ENCODE measurements at places on chromosomes 2 and 18.

DNA sequence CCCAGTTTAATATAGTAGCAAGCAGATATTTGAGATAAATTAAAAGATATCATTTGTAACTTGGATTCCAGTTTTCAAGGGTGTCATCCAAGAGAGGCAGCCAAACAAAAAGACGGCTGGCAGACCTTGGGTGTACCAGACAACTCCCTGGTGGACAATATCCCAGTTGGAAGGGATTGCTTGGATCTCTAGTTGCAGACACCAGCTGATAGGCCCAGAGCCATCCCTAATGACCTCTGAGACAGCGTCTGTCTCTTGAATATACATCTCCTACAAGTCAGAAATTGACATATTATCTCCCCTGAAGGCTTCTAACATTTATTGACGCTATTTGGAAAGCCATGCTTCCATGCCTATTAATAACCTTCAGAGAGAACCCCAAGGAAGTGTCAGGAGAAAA, 67.7 kb downstream of the ACVR1 start:
- no peak for DNase-seq

DNA sequence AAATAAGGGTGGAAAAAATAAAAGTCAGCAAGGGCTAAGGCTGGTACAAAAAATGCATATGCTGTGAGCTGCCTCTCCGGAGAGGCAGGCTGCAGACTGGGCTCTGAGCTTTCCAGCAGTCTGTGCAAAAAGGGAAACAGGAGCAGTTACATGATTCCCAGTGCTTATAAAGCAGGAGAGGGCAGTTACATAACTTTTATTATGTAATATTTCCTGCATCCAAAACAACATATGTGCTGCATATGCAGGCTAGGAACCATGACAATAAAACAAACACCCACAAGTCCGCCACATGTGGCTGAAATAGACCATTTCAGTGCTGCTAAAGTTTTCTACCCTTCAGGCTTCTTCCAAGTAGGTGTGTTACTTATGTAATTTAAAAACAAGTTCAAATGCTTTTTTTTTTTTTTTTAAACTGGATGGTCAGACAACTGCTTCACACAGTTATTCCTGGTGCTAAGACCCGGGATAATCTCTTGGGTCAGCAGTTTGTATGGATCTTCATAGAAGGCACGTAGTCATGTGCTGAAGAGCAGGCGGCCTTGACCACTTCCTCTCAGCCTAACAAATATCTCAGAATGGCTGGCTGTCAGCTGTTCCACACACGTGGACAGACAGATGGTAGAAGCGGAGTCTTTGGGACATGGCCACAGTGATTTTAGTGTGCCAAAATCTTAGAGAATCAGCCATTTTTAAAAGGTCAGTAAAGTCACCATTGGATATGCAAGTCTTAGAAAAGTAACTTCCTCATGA, 43.5 kb downstream of the ARMC9 start:
- DNase-seq: no peak

DNA sequence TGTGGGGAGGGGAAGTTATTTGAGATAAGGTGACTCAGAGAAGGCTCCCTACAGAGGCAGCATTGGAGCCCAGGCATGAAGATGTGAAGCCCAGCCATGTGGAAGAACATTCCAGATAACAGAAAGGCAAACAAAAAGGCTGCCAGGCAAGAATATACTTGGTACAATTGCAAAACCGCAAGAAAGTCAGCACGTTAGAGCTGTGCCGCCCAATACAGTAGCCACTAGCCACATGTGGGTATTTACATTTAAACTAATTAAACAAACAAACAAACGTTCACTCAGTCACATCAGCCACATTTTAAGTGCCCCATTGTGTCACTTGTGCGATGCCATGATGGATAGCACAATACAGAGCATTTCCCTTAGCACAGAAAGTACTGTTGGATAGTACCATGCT, 179.6 kb downstream of the SATB2 start:
- no peak for DNase-seq

DNA sequence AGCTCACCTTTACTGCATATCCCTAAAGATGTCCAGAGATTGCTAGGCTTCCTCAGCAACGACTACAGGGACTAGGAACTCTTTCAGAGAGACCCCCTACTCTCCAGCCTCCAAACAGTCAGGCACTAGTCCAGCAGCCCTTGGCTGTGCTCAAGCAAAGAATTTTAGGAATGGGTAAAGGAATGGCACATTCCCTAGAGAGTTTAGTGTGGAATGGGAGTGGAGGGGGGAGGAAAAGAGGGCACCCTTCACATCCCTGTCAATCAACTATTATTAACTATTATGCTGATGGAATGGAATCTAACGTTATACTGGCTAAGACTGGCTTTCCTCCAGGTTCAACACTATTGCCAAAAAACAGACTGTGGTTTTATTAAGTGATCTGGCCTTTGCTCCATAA, 64.8 kb downstream of the IKZF2 start:
- no peak for DNase-seq

- no peak for DNase-seq
These were observed 17.5 kb downstream of the SFTPB start for GRCh38 chr2:85650456-85650855.

GRCh38 chr2:55338268-55338667, 69.2 kb upstream of the MTIF2 start:
- no peak for DNase-seq

DNA sequence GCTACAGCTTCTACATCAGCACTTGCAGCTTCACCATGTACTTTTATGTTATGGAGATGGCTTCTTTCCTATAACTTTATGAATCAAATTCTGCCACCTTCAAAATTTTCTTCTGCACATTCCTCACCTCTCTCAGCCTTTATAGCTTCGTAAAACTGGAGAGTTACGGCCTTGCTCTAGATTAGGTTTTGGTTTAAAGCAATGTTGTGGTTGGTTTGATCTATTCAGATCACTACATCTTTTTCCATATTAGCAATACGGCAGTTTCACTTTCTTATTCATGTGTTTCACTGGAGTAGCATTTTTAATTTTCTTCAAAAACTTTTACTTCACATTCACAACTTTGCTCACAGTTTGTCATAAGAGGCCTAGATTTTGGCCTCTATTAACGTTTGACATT, 242.9 kb upstream of the GYPC start:
- no peak for DNase-seq

GRCh38 chr2:235521844-235522243, 28.0 kb downstream of the AGAP1 start:
- no peak for DNase-seq

DNA sequence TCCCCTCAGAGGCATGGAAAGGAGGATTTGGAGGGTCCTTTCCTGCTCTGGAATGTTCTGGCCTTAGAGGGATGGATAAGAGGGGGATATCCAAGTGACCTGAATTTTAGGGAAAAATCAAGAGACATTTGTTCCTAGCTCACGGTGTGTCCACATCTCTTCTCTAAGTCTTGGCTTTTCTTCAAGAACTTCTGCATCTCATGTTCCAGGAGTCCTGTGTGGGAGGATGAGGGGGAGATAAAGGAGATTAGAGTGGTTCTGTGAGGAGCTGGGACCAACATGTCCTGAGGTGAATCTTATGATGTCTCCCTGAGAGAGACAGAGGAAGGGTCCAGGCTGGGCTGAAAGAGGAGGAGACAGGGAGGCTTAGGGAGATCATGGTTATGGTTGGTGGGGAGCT, 11.7 kb downstream of the EMX1 start:
- DNase-seq: no peak

DNA sequence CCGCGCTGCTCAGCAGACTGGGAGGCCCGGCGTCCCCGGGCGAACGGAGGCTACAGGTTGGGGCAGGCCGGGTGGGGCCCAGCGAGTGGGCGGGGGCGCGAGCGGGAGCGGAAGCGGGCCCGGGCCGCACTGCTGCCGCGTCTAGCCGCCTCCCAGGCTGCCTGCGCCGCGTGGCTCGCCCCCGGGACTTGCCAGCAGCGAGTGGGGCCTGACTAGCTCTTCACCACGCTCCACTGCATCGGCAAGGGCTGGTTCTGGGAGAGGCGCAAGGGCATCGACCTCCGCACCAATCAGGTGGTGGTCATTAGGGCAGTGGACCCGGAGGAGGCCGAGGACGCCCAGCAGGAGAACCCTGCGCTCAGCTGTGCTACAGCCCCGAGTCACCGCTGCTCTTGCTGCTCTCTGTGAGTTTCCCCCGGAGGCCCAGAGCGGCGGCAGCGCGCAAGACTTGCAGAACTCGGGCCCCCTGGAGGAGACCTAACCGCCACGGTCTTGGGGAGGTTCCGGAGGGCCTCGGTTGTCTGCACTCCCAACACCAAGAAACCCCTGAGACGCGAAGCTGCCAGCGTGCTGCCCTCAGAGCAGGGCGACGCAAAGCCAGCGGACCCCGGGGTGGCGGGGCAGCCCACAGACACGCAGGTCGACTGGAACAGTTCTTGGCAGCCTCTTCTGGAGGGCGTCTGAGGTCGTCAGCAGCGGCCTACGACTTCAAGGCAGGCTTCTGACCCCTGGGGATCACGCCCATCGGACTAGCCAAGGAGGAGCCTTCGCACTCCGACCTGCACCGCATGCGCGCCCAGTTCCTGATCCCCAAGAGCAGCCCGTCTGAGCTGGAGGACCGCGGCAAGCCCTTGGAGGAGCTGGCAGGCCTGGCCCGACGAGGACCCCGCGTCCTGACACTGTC, 27.2 kb upstream of the PTPN2 start:
- DNase-seq: peak; percentile 38

GRCh38 chr2:168315331-168316072, 68.1 kb upstream of the STK39 start:
- no peak for DNase-seq

- DNase-seq: no peak
These were observed 3.2 kb upstream of the REG3A start for GRCh38 chr2:79162801-79163200.

DNA sequence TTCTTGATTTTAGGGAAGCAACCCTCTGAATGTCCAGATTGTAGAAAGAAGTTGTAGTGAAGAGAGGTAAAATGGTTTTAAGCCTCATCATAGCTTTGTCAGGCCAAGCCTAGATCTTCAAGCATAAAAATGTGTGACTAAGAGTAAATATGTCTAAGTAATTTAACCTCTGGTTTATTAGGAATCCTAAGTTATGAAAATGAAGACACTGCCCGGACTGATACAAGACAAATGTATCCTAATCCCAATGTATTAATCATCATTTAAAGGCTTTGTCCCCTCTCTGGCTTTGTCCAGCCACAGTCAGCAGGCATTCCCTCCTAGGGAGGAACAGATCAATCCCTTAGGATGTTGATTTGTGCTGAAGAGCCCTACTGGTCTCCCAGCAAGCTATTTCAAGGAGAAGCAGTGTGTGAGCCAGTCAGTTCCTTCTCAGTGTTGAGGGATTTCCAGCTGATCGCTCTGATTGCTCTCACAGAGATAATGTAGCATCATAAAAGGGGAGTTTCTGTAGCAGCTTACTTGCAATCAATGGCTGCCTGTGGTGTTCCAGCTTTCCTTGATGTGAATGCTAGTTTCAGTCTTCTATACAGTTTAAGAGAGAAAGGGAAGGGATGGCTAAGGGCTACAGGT, 796.1 kb downstream of the EPHA4 start:
- no peak for DNase-seq

DNA sequence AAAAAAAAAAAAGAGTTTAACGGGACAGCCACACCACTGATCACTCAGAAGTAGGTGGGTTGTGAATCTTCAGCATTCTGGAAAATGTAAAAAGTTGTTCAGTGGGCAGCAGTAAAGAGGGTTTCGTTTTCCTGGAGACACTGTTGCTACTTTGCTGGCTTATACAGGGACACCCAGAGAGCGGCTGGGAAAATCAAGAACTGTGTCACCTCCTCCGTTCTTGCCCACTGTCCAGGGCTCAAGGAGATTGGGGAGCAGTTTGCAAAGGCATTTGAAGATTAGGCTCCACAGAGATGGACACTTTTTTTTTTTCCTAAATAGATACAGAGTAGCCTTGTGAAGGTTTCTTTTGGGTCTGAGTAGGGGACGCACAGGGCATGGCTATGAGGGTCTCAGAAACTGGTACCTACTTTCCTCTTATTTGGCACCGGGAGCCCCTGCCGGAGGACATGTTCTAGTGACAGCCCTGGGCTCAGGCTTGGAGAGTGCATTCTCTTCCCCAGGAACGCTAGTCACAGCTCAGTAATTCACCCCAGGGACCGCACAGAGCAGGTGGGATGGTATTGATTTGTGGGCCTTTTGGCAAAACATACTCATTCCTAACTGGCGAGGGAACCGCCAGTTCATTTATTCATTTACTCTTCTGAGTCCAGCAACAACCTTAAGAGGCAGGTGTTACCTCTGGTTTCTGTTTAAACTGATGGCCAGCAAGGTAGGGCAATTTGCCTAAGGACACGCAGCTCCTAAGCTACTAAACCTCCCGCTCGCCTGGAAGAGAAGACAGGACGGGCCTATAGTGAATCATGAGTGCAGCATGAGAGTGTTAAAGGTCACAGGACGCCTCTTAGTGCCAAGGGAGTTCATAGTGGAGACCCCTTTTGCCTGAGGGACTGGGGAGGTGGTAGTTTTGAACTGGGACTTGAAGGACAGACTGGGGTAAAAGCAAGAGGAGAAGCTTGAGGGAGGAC, 53.1 kb downstream of the HPCAL1 start:
- no peak for DNase-seq

- no peak for DNase-seq
These were observed 25.5 kb downstream of the CCDC141 start for GRCh38 chr2:179024445-179024844.

DNA sequence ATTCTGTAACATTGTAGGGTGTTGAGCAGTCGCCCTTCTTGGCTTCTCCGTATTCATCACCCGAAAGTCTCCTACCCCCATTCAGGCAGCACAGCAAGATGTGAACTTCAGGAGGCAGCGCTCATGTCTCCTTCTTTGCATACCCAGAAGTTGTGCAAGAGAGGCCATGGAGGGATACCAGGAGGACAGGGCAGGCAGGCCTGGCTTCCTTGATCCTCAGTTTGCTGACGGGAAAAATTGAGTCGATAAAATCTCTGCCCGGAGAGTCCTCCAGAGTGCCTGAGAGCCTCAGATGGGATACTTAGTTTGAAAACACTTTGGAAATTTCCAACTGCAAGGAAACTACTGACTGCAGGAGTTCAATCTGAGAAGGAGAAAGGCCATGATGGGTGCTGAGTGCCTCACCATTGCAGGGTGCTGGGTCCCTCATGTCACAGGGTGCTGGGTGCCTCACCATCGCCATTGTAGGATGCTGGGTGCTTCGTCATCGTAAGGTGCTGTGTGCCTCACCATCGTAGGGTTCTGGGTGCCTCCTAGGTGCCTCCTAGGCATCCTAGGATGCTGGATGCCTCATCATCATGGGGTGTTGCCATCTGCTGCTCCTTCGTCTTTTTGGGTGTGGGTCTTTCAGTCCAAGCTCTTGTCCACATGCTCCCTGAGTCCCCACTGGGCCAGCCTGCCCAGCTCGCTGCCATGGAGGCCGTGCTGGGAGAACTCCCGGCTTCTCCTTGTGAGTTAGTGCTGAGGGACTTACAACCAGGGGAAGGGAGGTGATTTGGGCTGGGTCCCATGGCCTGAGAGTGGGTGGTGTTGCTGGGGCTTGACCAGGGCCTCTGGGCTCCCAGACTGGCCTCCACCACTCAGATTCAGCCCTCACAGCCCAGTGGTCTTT, 162.4 kb downstream of the DDX1 start:
- no peak for DNase-seq

Measured in CD4-positive, alpha-beta T cell treated with Interleukin-2 at 100 ng/mL for 4 hours (primary cell).